Upper lobe of right lung (tissue), 1 donor: ENCODE measurements at places on chromosomes 1 and 21. TPM values are rescaled to one million over a fixed set of nuclear protein-coding genes. Genes with fewer than 3 reads are reported as not detected.

OR2L8 gene
- total RNA-seq = not detected

KPRP gene
- total RNA-seq = not detected

PIK3C2B gene
- total RNA-seq = 47.3 TPM

HSD3B2 gene
- not detected for total RNA-seq

PRAMEF9 gene
- total RNA-seq = not detected

ADGRB2 gene
- total RNA-seq = 0.69 TPM

KIRREL1 gene
- total RNA-seq = 40.8 TPM

GRCh38 chr1:97307151-97307550 lies 585.6 kb downstream of the PTBP2 start:
- DNase-seq = no peak
- H3K27me3 ChIP-seq = no peaks in the 10 kb centered on the region
- H3K36me3 ChIP-seq = peaks cover 12% of the 10 kb centered on the region
- no peaks in the 10 kb centered on the region for H3K4me1 ChIP-seq
- no peak overlapping the region for H3K4me3 ChIP-seq

GRCh38 chr1:189726806-189727205 lies 750.9 kb downstream of the BRINP3 start:
- no peaks in the 10 kb centered on the region for H3K27me3 ChIP-seq
- no peaks in the 10 kb centered on the region for H3K4me1 ChIP-seq
- no peak overlapping the region for H3K4me3 ChIP-seq
- no peak overlapping the region for H3K27ac ChIP-seq
- DNase-seq = no peak
- no peaks in the 10 kb centered on the region for H3K36me3 ChIP-seq

DNA sequence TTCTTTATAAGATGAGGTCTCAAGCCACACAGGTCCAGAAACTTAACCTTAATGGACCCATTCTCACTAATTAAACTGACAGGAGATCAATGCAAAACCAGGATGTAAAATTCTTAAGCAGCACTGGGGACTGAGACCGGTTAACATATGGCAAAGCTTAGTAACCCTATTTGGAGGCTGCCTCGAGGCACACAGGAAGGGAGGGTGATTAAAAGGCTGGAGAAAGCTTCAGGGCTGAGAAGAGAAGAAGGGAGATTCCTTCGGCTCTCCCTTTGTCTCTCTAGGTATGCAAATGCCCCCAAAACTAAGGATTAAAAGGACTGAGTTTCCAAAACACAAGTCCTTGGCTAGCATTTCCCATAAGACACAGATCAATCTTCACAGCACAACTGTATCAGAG lies 120.8 kb upstream of the DSCAM start:
- H3K4me3 ChIP-seq = no peak overlapping the region
- no peaks in the 10 kb centered on the region for H3K4me1 ChIP-seq
- no peaks in the 10 kb centered on the region for H3K27me3 ChIP-seq
- DNase-seq = no peak
- no peak overlapping the region for H3K27ac ChIP-seq

- no peak for DNase-seq
- H3K4me1 ChIP-seq = no peaks in the 10 kb centered on the region
- no peak overlapping the region for H3K27ac ChIP-seq
- no peaks in the 10 kb centered on the region for H3K27me3 ChIP-seq
- no peak overlapping the region for H3K4me3 ChIP-seq
These were observed 65.6 kb upstream of the GRHL3 start for GRCh38 chr1:24253571-24253970.

DNA sequence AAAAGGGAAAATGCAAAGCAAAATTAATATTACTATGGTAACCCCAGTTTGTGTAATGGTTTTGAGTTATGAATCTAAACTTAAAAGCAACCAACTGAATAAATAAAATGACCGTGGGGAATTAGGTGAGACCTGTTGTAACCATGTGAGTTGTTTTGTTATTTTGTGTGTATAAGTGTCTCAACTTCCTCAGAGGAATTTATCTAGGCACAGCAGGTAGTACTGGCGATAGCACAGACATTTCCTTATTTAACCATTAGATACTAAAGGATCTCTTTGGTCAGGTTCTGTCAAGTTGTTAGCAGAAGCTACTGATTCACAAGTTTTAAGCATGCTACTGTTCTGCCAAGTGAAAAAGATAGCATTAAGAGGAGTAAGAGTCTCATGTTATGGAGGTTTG lies 39.3 kb upstream of the LRRC7 start:
- no peaks in the 10 kb centered on the region for H3K36me3 ChIP-seq
- no peak overlapping the region for H3K27ac ChIP-seq
- H3K4me3 ChIP-seq = no peak overlapping the region
- DNase-seq = no peak
- no peaks in the 10 kb centered on the region for H3K27me3 ChIP-seq
- no peaks in the 10 kb centered on the region for H3K4me1 ChIP-seq

- no peak for DNase-seq
- no peak overlapping the region for H3K4me3 ChIP-seq
- H3K4me1 ChIP-seq = no peaks in the 10 kb centered on the region
- no peaks in the 10 kb centered on the region for H3K27me3 ChIP-seq
These were observed 6.5 kb upstream of the RNF2 start for GRCh38 chr1:185038813-185039376.

DNA sequence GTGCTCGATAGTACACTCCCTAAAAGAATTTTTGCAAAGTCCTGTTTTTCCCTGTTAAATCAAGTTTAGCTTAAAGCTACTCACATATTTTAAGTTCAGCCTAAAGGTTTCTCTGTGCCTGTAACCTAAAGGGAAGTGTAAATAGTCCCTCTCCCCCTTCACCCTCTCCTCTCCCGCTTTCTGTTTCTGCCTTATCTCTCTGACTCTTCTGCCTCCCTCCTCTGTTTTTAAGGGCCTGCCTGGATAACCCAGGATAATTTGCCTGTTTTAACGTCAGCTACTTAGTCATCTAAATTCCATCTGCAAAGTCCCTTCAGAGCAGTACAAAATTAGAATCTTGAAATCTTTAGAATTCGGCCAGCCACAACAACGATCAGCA lies 92.6 kb downstream of the NID1 start:
- DNase-seq = no peak
- H3K27me3 ChIP-seq = no peaks in the 10 kb centered on the region
- peaks cover 24% of the 10 kb centered on the region for H3K4me1 ChIP-seq
- H3K4me3 ChIP-seq = peak overlapping the region; percentile 45

DNA sequence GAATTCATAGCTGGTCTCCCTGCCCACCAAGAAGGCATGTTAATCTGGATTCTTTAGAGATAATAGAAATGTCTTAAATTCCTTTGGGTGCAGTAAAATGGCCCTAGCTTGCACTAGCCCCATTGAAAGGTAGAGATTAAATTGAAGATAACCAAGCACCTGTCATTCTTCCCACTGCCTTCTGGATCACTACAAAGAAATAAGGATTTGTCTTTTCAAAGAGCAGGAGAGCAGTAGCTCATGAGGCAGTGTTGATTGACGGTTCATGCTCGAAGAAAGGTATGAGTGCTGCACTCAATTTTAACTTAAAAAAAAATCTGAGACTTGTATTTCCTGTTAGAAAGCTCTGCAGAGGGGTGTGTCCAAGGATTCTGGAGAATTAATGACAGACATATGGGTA lies 74.9 kb upstream of the F3 start:
- no peak for DNase-seq
- no peak overlapping the region for H3K4me3 ChIP-seq
- no peaks in the 10 kb centered on the region for H3K27me3 ChIP-seq
- H3K27ac ChIP-seq = no peak overlapping the region

DNA sequence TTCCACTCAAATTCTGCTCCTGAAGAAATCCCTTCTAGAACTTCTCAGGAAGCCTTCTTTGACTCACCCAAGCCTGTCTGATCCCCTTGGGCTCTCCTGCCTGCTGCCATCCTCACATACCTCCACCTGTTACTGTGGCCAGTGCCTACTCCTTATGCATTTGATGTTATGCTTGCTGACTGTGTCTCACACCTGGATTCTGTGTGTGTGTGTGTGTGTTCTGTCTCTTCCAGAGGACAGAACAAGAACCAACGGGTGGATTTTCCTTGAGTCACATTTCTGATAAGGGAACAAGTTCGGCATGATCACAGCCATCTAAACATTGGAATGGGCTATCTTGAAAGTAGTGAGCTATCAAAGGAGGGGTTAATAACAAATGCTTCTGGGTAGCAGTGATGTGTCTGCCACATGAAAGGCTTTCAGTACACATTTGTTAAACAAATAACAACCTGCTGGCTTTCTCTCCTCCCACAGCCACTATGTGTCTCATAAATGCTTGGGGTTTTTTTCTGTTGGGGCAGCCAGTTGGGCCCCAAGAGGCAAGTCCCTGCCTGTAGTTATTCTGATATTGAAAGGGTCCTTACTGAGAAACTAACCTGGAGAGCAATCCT lies 8.9 kb upstream of the GPR37L1 start:
- no peak overlapping the region for H3K27ac ChIP-seq
- H3K27me3 ChIP-seq = no peaks in the 10 kb centered on the region
- no peaks in the 10 kb centered on the region for H3K4me1 ChIP-seq
- DNase-seq = no peak
- no peaks in the 10 kb centered on the region for H3K36me3 ChIP-seq

GRCh38 chr21:18630446-18630845 lies 226.9 kb upstream of the TMPRSS15 start:
- no peaks in the 10 kb centered on the region for H3K27me3 ChIP-seq
- H3K27ac ChIP-seq = no peak overlapping the region
- H3K4me3 ChIP-seq = no peak overlapping the region
- H3K4me1 ChIP-seq = no peaks in the 10 kb centered on the region
- no peak for DNase-seq

- no peak overlapping the region for H3K4me3 ChIP-seq
- DNase-seq = no peak
- H3K4me1 ChIP-seq = peaks cover 18% of the 10 kb centered on the region
- no peaks in the 10 kb centered on the region for H3K27me3 ChIP-seq
- H3K27ac ChIP-seq = no peak overlapping the region
These were observed 27.7 kb downstream of the VASH2 start for GRCh38 chr1:212977781-212978645.

DNA sequence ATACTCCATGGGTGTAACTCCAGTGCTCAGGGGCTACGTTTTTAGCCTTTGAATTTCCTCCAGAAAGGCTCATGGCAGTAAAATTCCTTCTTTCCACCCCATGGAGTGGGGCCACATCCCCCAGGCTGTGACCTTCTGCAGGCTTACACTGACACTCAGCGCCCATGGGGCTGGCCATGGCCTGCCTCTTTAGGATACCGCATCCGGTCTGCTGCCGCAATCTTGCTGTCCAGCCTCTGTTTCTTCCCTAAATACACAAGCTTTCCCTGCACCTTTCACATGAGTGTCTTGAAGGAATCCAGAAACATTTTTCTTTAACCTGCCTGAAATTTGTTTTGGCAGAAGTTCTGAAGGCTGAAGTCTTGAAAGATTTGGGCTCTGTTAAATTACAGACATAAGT lies 170.5 kb downstream of the NTMT2 start:
- no peaks in the 10 kb centered on the region for H3K4me1 ChIP-seq
- H3K4me3 ChIP-seq = no peak overlapping the region
- H3K27ac ChIP-seq = no peak overlapping the region
- DNase-seq = no peak
- no peaks in the 10 kb centered on the region for H3K36me3 ChIP-seq
- no peaks in the 10 kb centered on the region for H3K27me3 ChIP-seq

- H3K27ac ChIP-seq = peak overlapping the region; percentile 96
- no peaks in the 10 kb centered on the region for H3K27me3 ChIP-seq
- peak; percentile 77 for DNase-seq
- H3K4me1 ChIP-seq = peaks cover 36% of the 10 kb centered on the region
- H3K36me3 ChIP-seq = no peaks in the 10 kb centered on the region
These were observed 406 bp downstream of the KIAA0040 start for GRCh38 chr1:175192111-175192629.

- no peaks in the 10 kb centered on the region for H3K4me1 ChIP-seq
- peaks cover 6% of the 10 kb centered on the region for H3K27me3 ChIP-seq
- H3K36me3 ChIP-seq = no peaks in the 10 kb centered on the region
- no peak overlapping the region for H3K27ac ChIP-seq
- no peak for DNase-seq
These were observed 51.7 kb upstream of the BARHL2 start for GRCh38 chr1:90768826-90769225.

GRCh38 chr21:45248893-45249381 lies 38.8 kb downstream of the POFUT2 start:
- no peaks in the 10 kb centered on the region for H3K4me1 ChIP-seq
- no peak for DNase-seq
- H3K4me3 ChIP-seq = peak overlapping the region; percentile 16
- no peaks in the 10 kb centered on the region for H3K27me3 ChIP-seq
- no peak overlapping the region for H3K27ac ChIP-seq

- H3K27me3 ChIP-seq = no peaks in the 10 kb centered on the region
- peak overlapping the region; percentile 85 for H3K27ac ChIP-seq
- H3K4me1 ChIP-seq = peaks cover 86% of the 10 kb centered on the region
- peak overlapping the region; percentile 43 for H3K4me3 ChIP-seq
- DNase-seq = peak; percentile 87
- no peaks in the 10 kb centered on the region for H3K36me3 ChIP-seq
These were observed 22.8 kb downstream of the DHRS3 start for GRCh38 chr1:12594966-12595756.

GRCh38 chr1:87840767-87841166 lies 512.1 kb downstream of the LMO4 start:
- H3K27me3 ChIP-seq = no peaks in the 10 kb centered on the region
- no peaks in the 10 kb centered on the region for H3K36me3 ChIP-seq
- no peak overlapping the region for H3K4me3 ChIP-seq
- no peak overlapping the region for H3K27ac ChIP-seq

DNA sequence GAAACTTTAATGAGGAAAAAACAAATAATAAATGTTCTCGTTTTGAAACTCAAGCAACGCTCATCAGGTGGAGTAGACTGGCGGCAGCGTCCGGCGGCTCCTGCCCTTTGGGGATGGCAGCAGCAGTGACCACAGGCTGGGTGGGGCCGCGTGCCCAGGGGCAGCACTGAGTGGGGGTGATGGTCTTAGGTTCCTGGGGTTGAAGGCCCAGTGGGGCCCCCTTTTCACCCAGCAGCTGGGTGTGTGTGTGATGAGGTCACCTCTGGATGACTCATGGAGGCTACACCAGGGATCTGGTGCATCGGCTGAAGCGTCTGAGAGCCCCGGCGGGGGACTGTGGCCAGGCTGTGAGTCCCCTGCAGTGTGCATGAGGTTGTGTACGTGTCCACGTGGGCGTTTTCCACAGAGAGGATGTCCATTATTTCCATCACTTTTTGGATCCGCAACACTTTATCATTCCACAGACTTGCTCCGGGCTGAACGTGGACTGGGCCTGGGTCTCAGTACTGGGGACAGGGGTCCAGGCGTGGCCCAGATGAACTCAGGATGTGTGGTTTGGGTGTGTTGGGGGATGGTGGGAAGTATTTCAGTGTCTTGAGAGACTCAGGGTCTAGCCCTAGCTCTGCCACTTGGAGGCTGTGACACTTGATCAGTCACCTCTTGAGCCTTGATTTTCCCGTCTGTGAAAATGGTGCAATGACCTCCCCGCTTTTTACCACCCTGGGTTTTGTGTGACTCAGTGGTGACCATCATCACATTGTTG lies 25.6 kb downstream of the LDLRAP1 start:
- peaks cover 4% of the 10 kb centered on the region for H3K36me3 ChIP-seq
- H3K4me1 ChIP-seq = peaks cover 13% of the 10 kb centered on the region
- no peaks in the 10 kb centered on the region for H3K27me3 ChIP-seq
- H3K4me3 ChIP-seq = no peak overlapping the region

- peaks cover 7% of the 10 kb centered on the region for H3K36me3 ChIP-seq
- H3K27ac ChIP-seq = no peak overlapping the region
- no peaks in the 10 kb centered on the region for H3K27me3 ChIP-seq
These were observed 17.9 kb downstream of the CAPZA1 start for GRCh38 chr1:112637254-112638109.
